ENCODE measurements at places on chromosomes 2 and 18.

- DNase-seq, result no peak
Observed at GRCh38 chr2:149703281-149703680, 115.7 kb upstream of the MMADHC start.

DNA sequence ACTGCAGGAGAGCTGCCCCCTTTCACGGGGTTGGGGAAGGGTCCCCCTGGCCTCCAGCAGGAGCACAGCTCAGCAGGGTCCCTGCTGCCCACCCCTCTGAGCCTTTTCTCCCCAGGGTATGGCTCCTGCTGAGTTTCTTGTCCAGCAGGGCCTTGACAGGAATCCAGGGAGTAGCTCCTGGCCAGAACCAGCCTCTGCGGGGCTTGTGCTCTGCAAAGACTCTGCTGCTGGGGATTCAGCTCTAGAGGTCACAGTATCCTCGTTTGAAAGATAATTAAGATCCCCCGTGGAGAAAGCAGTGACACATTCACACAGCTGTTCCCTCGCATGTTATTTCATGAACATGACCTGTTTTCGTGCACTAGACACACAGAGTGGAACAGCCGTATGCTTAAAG, 21.2 kb downstream of the FOSL2 start:
- DNase-seq, result no peak

DNA sequence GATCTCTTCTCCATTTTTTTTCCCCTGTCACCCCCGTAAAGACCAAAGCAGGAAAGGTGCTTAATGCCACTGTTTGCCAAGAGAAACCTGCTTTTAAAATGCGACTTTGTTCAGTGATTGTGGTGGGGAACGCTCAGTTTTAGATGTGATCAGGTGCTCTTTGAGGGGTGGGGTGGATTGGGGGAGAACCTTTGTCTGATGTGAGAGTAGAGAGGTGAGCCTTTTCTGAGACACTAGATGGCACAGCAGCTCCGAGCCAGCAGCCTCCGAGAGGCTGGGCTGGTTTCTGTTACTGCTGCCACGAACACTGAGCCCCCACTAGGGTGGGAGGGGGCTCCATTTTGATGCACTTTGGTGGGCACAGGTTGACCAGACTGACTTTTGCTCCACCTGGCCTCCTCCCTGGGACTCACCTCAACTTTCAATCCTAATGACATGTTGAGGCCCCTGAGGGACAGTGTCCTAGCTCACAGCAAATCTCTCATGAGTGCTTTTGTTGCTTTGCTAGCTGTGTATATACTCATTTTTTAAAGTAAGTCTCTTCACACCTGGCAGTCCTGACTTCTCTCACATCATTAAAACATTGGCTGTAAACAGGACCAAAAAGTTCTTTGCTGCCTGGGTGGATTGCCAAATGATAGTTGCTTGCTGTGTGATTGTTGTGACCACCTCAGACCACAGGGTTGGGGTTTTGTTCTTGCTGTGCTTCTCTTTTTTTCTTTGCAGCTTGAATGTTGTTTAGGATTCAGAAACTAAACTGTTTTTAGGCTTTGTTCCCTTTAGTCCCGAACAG, 98.2 kb upstream of the MAP3K20 start:
- no peak for DNase-seq

GRCh38 chr2:50987616-50988313, 44.2 kb downstream of the NRXN1 start:
- DNase-seq, result no peak

- no peak for DNase-seq
Observed at GRCh38 chr18:74799542-74799941, 201.9 kb downstream of the ZNF407 start.

- peak; percentile 30 for DNase-seq
Observed at GRCh38 chr2:134372141-134372540, 118.3 kb downstream of the MGAT5 start.

GRCh38 chr2:164896634-164897355, 55.2 kb upstream of the COBLL1 start:
- DNase-seq, result peak; percentile 16

- no peak for DNase-seq
Observed at GRCh38 chr2:29783666-29784065, 137.7 kb downstream of the ALK start.

GRCh38 chr2:102797486-102797885, 35.7 kb downstream of the TMEM182 start:
- DNase-seq, result no peak

DNA sequence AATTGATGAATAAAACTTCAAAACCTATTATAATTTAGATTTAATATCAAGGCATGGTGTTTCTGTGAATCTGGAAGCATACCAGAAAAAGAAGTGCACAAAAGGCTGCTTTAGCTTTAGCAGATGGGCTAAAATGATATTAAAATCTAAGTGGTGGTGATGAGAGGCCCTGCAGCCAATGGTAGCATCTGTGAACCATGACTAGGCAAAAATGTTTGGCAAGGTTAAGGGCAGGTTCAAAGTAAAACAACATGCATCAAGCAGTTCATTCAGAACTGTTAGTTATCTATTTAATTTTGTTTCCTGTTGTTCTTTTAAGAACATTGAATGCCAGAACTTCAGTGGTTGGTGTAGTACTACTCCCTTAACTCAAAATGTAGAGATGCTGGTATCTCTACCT, 1736.9 kb upstream of the CELF4 start:
- no peak for DNase-seq

DNA sequence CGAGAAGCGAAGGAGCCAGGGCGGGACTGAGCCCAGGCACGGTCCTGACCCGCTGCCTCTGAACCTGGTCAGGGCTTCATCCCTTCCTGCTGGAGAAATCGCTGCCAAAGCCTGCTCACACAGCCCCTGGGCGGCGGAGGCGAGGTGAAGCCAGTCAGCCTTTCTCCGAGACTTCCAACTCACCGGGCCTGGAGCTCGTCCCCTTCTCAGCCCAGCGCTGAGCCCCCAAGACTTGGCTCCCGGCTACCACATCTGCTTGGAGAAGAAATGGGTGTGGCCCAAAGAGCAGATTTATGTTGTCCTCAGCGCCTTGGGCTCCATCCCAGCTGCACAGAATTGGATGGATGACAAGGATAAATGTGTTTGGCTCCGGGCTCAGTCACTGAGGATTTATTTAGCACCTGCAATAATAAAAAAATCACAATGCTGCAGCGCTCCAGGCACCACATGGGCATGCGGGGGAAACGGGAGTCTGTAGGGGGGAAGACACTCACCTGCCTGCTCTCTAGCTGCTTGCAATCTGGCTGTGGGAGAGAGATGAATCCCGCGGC, 64.9 kb downstream of the ACTR2 start:
- DNase-seq, result peak; percentile 31

- no peak for DNase-seq
Observed at GRCh38 chr2:241008711-241009121, 10.3 kb downstream of the SNED1 start.

DNA sequence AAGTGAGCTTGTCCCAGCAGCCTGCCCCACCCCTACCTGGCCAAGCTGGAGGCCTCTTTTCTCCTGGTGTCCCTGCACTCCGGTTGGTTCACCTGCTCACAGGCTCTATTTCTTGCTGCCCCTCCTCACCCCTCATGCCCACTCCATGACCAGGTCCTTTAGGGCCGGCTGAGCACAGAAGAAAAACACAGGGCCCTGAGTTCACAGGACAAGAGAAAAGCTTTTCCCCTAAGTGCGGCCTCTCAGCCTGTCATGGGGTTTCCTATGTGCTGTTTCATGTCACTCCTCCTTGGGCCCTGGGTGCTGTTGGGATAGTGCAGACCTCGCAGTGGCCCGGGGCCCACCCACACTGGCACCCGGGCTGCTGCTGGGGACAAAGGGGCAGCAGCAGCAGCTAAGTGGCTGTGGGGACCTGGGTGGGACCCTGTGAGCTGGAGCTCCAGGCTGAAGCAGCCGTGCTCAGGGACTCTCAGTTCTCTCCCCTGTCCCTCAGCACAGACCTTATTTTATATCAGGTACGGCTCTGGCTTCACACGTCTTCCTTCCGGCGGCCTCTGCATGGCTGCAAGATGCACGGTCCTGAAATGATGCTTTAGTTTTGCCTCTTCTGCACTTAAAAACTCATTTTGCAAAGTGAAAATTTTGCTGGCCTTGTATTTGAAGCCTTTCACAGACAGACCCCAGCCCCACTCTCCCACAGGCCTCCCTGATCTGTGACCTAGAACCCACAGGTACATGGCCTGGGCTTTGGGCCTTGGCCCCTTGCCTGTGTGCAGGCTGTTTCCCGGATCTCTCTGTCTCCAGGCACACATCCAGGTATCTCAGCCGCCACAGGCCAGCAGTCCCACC, 71.8 kb downstream of the SH3RF3 start:
- DNase-seq, result no peak

DNA sequence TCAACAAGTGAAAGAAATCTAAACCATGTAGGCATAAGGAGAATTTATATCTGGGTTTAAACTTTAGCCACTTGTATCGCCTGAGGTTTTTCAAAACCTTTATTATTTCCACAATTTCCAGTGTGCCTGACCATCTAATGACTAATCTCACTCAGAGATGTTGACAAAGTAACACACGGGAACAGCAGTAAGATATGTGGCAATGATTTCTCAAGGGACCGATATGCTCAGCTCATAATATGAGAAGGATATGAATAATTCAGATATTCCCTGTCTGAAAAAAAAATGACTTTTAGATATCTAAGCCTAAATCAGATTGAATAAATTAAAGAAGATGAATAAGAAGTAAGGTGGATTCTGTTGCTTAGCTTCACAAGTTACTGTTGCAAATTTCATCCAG, 43.5 kb downstream of the TMEM163 start:
- DNase-seq, result no peak

GRCh38 chr2:176075481-176075880, 8.3 kb downstream of the EVX2 start:
- no peak for DNase-seq

DNA sequence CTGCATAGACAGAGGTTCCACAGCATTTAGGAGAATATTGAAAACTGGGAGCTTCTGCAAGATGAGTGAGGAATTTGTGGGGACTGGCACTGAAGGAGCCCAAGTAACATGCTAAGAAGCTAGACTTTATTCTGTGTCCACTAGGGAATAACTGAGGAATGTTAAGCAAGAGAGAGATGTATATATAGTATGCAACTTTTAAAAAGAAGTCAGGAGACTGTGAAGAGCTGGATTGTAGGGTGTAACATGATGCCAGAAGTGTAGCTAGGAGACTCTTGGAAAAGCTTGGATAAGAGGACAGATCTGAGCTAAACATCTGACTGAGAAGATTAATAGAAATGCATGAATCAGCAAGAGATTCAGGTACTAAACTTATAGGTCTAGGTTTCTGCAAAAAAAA, 270.6 kb upstream of the MMADHC start:
- no peak for DNase-seq

DNA sequence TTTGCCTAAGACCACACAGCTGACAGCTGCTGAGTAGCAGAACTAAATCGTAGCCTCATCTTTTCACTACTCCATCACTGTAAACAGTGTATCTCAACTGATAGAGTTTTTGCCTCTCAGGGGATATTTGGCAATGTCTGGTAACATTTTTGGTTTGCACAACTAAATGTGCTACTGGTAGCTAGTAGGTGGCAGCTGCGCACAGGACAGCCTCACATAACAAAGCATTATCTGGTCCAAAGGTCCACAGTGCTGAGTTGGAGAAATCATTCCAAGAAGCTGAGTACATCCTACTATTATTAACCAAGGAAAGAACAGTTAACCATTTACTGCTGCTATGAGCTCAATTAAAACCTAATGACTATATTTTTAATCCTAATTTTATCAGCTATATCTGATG, 6.1 kb upstream of the CCDC102B start:
- DNase-seq, result no peak

GRCh38 chr2:44826601-44827000, 114.9 kb upstream of the SIX3 start:
- no peak for DNase-seq

DNA sequence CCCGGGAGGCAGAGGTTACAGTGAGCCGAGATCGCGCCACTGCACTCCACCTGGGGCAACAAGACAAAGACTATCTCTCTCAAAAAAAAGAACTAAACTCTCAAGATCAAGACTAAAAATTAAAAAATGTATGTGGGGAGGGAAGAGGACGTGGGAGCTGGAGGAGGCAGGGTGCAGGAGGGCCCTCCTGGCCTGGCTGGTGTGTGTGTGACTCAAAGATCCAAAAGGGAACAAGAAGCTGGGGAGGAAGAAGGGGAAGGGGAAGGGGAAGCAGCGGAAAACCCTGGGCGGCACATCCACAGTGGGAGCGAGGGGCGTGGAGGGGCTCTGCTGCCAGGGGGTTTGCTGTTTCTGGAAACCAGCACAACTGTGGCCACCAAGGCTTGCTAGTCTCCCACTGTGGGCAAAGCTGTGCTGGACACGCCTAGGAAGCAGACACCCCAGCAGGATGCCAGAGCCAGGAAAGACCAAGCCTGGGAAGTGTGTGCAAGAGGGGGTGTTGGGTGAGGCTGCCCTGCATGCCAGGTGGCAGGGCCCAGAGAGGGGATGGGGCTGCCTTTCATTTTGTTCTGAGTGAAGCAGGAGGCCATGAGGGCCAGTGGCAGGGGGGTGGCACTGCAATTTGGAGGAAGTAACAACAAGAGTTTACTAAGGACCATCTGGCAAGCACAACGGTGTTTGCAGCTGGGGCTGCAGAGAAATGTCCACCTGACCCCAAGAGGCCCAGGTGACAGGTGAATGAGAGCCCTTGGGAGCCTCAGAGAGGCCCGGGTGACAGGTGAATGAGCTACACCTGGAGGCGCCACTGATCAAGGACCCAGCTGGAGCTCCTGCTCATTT, 44.5 kb downstream of the ANO7 start:
- no peak for DNase-seq

DNA sequence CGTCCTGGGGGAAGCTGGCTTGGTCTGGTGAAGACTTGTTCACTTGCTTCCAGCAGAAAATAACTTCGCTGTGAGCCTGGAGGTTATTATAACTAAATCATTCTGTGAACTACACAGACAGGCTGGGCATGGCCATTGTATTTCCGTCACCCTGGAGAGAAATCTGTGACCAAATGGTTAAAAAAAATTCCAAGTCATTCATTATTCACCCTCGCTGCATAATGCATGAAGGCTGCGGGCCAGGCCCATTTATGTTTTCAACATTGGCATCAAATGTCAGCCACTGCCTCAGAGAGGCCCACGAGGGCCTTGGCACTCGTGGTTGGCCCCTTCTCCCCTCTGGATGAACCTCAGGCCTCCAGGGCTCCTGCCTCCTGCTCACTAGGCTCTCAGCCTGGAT, 57.7 kb downstream of the RRM2 start:
- no peak for DNase-seq

DNA sequence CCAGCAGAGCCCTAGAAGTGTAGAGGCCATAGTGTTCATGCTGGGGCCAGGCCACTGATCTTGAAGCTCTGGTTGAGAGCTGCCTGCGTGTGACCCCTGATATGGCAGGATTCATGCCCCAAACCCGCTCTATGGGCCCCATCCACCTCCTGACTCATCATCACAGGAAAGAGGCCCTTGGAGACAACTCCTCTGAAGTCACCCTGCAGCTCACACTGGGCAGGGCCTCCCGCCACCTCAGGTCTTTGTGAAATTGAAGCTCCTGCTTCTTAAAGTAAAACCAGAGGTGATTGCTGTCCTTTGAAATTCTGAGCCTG, 12.0 kb upstream of the TUBB6 start:
- DNase-seq, result no peak
